Central memory CD4-positive, alpha-beta T cell (primary cell): ENCODE measurements at places on chromosomes 4 and X.
A peak's percentile ranks its signal among the peaks of the same experiment; 100 is the strongest.

GRCh38 chr4:86603311-86603885 lies 9.3 kb downstream of the PTPN13 start:
- DNase-seq: no peak

DNA sequence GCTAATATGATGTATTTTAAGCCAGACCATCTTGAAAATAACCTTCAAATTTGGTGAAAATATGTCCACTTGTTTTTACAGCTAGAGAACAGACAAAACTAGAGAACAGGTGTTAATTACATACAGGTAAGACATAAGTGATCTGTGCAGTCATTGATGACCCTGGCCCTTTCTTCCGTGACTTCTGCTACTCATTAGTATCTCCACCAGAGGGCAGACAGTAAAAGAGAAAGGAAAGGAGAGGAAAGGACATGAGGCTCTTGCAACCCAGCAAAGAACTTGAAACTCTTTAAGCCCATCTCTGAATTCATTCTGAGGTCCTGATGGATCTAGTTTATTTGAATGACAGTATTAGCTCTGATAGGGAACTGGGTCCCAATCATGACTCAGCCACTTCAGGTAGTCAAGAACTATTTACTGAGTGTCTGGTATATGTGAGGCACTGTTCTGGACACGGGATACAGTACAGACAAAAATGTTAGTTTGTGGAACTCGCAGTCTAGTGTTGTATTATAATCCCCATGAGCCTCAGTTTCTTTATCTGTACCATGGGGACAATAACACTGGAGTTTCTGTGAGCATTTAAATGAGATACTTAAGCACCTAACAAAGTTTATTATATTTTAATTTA lies 121.0 kb upstream of the TEX13D start:
- peak; percentile 46 for DNase-seq

DNA sequence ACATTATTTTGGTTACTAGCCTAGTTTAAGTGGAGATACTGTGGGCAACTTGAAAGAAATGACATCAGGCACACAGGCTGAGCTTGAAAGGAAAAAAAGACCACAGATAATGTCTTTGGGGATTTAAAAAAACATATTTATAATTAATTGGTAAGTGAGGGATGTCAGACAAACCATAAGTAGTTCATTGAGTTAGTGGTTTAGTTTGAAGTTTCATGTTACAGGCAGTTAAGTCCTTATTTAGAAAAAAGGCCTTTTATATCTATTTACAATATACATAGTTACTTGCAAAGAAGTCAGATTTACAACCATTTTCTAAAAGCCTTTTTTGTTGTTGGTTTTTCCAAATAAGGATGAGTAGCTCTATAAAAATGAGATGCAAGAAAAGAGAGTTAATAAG lies 89.2 kb downstream of the CDS1 start:
- no peak for DNase-seq

DNA sequence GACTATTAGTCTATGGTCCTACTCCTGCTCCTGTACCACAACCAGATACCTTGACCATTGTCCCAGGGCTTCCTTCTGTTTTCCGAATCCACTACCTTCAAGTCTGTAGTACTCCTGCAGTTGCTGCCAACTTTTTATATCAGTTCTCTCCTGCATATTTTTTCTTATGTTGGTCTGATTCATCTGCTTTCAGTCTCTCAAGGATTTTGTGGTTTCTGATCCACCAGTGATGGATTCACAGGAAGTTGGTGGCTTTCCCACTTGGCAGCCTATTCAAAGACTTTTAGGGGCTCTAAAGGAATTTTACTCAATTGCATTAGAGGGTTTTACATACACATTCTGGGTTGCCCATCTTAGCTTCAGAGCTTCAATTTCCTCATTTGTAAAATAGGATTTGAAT lies 23.6 kb downstream of the KIF4A start:
- no peak for DNase-seq

- DNase-seq: no peak
Observed at GRCh38 chr4:32112891-32113290, 1392.7 kb downstream of the PCDH7 start.

GRCh38 chr4:132818091-132818490 lies 331.0 kb upstream of the PCDH10 start:
- DNase-seq: no peak

DNA sequence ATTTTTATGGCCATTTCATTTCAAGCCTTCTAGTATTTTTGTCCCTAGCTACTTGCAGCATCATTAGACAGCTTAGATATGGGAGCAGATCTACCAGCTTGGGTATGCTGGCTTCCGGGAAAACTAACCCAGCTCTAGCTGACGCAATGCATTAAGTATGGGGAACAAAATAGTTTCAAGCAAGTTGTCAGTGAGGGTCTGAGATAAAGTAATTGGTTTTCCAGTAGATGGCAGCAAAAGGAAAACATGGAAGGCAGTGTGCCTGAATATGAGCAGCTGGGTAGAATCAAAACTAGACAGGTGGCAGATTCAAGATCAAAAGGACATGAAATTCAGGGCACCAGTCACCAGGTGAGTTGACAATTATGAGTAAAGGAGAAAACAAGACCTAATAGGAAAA lies 340.9 kb upstream of the CTSO start:
- no peak for DNase-seq

DNA sequence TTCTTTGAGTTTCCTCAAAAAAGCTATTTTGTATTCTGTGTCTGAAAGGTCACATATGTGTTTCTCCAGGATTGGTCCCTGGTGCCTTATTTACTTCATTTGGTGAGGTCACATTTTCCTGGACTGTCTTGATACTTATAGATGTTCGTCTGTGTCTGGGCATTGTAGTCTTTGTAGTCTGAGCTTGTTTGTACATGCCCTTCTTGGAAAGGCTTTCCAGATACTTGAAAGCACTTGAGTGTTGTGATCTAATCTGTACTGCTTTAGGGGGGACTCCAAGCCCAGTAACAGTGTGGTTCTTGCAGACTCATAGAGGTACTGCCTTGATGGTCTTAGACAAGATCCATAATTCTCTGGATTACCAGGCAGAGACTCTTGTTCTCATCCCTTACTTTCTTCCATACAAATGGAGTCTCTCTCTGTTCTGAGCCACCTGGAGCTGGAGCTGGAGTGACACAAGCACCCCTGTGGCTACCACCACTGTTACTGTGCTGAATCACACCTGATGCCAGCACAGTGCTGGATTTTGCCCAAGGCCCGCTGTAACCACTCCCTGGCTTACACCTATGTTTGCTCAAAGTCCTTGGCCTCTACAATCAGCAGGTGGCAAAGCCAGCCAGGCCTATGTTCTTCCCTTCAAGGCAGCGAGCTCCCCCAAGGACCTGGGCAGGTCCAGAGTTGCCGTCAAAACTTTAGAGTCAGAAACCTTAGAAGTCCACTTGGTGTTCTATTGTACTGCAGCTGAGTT lies 72.3 kb upstream of the EFHC2 start:
- DNase-seq: no peak

DNA sequence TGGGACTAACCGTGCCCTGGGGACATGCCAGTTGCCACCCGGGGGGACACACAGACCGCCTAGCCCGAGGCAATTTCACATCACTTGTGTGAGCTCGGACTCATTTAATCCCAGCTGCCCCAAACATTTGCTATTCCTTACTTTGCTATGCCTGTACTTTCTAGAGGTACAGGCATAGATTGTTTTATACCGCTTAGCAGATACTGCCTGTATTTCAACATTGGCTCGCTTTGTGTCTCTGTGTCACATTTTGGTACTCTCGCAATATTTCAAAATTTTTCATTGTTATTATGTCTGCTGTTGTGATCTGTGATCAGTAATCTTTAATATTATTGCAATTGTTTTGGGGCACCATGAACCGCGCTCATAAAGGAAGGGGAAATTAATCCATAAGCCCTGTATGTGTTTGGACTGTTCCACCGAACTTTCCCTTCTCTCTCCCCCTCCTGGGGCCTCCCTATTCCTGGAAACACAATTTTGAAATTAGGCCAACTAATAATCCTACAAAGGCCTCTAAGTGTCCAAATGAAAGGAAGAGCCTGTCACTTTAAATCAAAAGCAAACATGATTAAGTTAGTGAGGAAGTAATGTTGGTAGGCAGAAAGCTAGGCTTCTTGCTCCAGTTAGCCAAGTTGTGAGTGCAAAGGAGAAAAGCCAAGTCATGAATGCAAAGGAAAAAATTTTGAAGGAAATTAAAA lies 568 bp upstream of the CASP6 start:
- DNase-seq: no peak

DNA sequence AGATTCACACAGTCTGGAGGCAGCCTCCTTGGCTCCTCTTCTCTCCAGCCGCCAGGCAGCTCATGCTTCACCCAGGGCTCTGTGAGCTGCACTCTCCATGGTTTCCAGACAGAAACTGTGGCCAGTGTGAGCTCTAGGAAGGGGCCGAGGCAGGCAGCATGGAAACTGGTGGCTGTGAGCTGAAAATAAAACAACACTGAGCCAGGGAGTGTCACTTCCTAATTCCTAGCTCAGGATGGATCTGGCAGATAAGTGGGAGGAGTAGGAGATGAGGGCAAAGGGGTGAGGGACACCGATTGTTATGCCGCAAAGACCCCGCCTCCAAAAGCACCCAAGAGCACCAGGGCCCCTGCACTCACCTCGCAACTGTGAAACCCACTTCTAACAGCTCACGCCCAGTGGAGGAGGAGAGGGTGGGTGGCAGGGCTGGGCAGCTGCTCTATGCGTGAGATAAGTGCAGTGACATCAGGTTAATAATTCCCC lies 69.8 kb downstream of the FHDC1 start:
- DNase-seq: no peak

DNA sequence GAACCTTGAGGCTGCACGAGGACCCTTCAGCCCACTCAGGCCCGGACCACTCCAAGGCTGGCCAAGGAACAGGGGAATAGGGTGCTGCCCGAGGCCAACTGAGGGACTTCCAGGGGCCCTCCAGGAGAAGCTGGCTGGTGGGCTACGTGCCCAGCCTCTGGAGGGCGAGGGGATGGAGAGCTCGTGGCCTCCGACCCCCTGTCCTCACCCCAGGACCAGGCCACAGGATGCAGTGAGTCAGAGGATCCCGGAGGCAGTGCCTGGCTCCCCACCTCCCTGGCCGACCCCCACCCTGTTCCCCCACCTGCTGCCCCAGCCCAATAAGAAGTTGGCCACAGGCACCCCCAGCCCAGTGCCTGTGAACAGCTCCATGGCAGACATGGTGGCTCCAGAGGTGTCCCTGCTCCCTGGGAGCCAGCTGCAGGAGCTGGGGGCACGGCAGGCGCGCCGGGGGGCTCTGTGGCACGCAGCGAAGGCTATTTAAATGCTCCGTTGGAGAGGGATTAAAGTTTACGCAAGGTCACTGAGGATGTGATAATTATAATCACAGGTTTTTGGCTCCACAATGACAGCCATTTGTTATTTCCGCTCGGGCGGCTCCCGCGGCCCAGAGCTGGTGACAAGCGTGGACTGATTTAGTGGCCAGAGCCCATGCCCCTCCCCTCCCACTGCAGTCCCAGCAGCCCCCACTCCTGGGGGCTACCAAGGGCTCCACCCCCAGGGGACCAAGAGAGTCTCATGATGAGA lies 95.7 kb upstream of the NKX1-1 start:
- no peak for DNase-seq

- DNase-seq: no peak
Observed at GRCh38 chr4:131609039-131609438, 1540.1 kb upstream of the PCDH10 start.

GRCh38 chr4:2817701-2818350 lies 24.9 kb downstream of the SH3BP2 start:
- DNase-seq: no peak

- DNase-seq: no peak
Observed at GRCh38 chr4:7213807-7214206, 21.5 kb downstream of the SORCS2 start.

DNA sequence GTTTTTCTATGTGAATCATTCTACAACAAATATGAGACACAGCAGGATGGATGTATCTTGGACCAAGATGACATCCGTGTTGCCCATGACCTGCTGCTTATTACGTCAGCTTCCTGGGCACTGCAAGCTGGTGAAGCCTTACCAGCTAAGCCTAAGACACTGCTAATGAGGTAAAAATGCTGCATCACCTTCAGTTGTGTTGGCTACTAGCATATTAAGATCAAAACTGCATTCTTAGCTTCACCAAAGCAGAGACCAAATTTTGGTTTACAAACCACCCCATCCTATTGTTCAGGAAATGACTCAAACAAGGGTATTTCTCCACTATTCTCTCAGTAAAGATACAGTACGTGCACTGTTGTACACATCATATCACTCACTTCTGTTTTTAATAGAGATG lies 50.3 kb downstream of the MAML3 start:
- DNase-seq: peak; percentile 10

GRCh38 chr4:18403327-18403726 lies 381.8 kb upstream of the LCORL start:
- no peak for DNase-seq

- no peak for DNase-seq
Observed at GRCh38 chr4:176584031-176584606, 208.6 kb downstream of the VEGFC start.

DNA sequence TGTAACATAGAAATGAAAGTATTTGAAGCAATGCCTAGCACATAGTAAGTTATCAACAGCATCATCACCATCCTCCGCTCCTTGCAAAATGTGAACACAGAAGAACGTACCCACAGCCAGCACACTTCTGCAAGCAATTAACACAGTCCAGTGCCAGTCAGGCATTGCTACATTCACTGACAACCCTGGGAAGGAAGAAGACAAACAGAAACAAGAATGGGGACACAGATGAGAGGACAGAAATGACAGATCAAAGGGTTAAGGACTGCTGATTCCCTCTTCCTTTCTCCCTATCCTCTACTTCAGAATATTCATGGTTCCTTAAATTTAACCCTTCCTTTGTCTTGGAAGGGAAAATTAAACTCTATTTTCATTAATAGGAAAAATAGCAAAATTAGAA lies 53.1 kb downstream of the CHM start:
- DNase-seq: no peak

- no peak for DNase-seq
Observed at GRCh38 chr4:174835536-174835935, 6.5 kb upstream of the GLRA3 start.

DNA sequence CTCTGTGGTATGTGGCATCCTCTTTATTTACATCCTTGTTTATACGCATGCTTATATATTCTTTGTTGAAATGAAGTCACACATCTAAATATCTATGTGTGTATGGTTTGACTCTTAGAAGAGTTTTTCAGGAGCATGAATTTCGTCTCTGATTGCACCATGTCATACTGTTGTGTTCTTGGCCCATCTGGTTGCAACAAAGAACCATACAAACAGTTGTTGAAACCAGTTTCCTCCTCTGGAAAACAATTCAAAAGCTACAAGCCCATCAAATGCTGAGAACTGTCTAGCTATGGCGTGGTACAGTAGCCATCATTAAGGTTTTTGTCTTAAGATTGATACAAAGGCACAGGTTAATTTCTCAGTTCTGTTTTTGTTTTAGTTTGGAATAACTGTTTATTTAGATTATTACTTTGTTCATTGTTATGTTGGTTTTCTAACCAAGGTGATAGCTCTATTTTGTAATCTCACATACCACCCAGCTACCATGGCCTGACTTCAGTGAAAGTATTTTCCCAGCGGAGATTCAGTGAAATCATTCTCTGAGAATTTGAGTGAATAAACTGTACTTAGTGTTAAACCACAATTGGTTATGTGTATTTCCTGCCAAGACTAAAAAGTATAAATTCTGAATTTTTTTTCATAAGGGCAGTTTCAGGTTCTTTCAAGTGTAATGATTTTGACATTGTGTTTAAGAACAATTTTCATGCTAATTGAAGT lies 91.0 kb downstream of the ARHGAP24 start:
- DNase-seq: no peak
